Activated CD4-positive, alpha-beta T cell treated with anti-CD3 and anti-CD28 coated beads for 24 hours (primary cell): ENCODE measurements at places on chromosomes 12 and 14.
A peak's percentile ranks its signal among the peaks of the same experiment; 100 is the strongest.

DNA sequence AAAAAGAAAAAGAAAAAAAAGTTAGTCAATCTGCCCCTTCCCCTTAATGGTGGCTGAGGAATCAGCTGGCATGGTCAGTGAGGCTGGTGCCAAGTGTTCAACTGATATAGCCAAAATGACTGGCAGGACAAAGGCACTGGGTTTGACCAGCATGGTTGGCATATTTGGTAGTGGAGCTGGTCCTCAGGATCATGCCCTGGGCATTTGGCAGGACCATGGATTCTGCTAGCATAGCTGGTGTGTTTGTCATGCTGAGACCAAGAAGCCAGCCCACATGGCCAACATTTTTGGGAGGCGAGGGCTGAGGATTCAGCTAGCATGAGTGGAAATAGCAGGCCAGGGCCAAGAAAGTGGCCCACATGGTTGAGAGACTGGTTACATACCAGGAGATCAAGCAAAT, 136.5 kb downstream of the FBXL14 start:
- no peak for DNase-seq

DNA sequence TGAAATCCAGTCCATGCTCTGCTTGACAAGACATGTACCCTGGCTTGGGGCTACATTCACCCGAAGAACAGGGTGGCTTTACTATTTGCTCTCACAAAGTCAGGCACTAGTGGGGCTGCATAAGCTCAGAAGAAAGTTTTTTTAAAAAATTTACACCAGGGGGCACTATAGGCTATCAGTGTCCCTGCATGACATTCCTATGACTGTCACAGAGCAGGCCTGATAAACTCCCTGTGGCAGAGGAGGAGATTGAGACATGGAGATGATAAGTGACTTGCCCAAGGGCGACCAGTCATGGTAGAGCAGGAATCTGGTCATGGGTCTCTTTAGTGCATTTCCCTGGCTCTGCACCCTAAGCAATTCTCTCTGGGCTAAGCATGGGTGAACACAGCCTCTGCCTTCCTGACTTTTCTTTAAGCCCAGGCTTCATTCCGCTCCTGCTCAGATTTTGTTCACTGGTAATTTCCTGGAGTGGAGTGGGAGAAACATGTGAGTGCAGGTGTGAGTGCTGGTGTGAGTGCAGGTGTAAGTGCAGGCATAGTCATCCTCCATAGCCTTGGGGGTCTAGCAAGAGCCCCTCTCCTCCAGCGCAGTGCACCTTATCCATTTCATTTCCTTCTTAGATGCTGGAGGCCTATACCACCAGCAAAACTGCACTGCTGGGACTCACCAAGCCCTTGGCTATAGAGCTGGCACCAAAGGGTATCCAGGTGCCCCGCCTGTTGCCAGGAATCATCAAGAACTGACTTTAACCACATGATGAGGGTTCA, 91.6 kb downstream of the DHRS2 start:
- no peak for DNase-seq

DNA sequence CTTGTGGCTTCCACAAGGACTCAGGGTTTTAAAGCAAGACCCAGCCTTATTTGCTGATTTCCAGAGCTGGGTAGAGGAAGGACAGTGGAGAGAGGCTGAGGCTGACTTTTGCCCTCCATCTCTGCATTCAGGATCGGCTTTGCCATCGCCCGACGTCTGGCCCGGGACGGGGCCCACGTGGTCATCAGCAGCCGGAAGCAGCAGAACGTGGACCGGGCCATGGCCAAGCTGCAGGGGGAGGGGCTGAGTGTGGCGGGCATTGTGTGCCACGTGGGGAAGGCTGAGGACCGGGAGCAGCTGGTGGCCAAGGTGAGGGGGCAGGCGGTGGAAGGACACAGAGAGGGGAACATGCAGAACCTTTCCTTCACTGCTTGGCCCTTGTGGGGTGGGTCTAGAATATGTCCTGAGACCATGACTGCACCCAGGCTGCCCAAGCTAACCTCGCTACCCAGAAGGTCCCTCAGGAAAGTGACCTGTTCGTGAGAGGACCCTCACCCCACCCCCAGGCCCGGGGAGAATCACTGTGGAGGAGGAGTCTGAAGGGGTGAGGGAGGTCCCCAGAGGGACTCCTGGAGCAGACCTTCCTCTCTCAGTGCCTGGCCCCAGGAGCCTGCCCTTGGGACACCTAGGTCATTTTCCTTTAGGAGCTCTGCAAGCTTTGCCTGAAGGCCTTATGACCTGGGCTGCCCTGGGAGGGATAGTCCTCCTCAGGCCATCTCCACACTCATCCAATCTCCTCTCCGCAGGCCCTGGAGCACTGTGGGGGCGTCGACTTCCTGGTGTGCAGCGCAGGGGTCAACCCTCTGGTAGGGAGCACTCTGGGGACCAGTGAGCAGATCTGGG, 3.1 kb downstream of the DHRS2 start:
- no peak for DNase-seq

GRCh38 chr12:31853520-31853919, 105.7 kb upstream of the RESF1 start:
- DNase-seq: no peak

GRCh38 chr12:105348561-105348960, 18.1 kb downstream of the C12orf75 start:
- no peak for DNase-seq

DNA sequence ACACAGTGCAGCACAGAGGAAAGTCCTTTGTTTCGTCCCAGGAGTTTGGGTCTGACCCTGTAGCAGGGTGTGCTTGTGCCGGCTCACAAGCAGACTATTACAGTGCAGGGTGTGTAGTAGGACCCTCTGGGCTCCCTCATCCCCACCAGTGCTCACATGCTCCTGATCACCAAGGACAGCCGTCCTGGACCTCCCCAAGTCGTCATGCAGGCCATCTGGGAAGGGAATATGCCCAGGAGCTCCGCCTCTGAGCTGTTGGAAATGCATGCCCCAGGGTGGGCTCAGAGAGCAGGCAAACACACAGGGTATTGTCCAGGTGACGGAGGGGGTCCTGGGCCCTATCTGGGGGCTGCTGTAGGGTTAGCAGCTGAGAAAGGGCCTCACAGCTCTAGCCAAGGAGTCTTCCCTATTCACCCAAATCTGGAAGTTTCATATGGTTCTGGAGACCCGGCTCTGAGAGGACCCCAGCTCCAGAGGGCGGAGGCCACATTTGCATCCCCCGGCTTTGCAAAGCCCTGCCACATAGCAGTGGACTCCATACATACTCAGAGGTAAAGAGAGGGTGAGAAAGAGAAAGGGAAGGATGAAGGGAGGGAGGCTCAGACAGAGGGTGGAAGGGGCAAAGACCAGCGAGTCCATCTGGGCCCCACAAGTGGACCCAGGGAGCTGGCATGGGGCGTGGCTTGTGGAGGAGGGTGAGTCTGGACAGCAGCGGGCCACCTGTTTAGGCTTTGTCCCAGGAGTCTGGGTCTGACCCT, 53.5 kb upstream of the PPP2R5C start:
- no peak for DNase-seq

DNA sequence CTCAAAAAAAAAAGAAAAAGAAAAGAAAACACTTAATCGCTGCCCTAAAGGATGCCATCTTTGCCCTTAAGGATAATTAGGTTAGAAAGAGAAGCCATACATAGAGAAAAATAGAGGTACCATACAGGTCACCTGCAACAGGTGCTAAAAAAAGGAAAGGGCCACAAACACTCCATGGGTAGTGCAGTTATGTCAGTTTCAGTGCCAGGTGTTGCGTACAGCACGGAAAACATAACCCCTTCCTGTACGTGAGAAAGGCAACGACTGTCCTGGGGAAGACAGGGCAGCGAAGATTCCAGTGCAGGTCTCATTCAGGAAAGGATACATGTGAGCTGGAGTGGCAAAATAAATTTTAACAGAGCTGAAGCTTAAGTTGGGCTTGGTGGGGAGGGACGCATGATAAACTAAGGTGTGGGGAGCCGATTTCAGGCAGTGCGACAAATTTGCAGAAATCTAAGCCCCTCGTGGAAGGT, 553 bp upstream of the DAZAP2 start:
- DNase-seq: no peak

DNA sequence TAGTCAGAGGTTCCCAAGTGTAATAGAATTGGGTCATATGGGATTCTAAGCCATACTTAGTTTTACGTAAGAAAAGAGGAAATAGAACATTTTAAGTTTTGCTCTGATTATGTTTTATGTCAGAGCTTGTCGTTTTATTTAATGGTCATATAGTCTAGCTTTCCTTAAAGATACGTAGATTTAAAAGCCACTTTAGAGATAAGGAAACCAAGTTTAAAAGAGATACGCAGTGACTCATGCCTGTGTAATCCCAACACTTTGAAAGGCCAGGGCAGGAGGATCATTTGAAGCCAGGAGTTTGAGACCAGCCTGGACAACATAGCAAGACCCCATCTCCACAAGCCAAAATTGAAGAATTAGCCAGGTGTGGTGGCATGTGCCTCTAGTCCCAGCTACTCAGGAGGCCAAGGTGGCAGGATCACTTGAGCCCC, 19.5 kb downstream of the MAPK1IP1L start:
- DNase-seq: no peak

GRCh38 chr14:33682760-33683159, 268.1 kb downstream of the EGLN3 start:
- DNase-seq: no peak

DNA sequence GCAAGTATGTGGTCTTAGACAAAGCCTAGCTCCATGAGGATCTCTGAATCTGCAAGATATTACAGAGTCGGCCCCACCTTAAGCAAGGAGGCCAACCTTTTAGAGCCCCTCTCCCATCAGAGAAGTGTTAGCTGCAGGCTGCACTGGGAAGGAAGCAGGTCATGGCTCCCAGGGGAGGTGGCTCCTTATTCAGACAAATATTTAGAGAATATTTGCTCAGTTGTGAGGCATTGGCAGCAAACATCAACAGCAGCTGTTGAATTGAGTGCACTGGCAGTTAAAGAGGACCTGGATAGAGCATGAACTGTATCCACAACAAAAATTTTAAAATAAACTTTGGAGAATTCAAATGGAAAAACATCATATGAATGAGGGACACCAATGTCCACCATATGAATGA, 44.7 kb downstream of the FSCB start:
- DNase-seq: no peak

- no peak for DNase-seq
These were observed 223.3 kb downstream of the CHST11 start for GRCh38 chr12:104680070-104680469.

GRCh38 chr14:33393895-33394368, 455.3 kb downstream of the NPAS3 start:
- DNase-seq: no peak

GRCh38 chr12:50542448-50542847, 37.7 kb downstream of the DIP2B start:
- DNase-seq: peak; percentile 23

DNA sequence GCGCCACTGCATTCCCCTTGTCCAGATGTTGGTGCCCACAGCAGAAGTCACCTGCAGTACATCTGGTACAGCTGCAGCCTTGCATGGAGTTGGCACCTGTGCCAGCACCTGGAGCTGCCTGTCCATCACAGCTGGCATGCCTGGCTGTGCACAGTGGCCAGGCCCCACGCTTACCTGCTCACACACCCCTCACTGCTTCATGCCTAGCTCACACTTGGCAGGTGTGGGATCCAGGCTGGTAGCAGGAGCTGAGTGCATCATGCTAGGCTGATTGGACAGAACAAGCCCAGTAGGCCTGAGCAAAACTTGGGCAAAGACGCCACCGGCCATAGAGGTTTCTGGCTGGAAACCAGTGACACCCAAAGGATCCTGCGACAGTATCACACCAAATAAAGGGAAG, 402.8 kb downstream of the FOXG1 start:
- no peak for DNase-seq

- no peak for DNase-seq
These were observed 170.9 kb upstream of the PARP11 start for GRCh38 chr12:4044101-4044500.

GRCh38 chr12:108857158-108857407, 300 bp downstream of the SSH1 start:
- no peak for DNase-seq

DNA sequence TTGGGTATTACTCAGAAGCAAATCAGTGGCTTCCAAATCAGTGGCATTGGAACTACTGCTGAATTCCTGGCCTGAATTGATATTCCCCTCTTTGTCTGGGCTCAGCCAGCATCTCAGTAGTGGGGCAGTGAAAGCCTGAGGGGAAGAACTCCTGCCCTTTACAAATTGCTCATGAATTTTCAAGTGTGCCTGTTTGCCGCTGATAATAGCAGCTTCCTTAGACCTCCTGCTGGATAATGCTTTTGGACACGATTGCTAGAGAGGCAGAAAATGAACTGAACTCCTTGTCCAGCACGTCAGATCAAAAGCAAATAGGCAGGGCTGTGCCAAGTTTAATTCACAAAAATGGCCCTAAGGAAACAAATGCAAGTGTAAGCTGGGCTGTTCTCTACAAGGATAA, 91.3 kb upstream of the GZMB start:
- no peak for DNase-seq

GRCh38 chr12:53480491-53481442, 18.5 kb downstream of the MAP3K12 start:
- DNase-seq: no peak

DNA sequence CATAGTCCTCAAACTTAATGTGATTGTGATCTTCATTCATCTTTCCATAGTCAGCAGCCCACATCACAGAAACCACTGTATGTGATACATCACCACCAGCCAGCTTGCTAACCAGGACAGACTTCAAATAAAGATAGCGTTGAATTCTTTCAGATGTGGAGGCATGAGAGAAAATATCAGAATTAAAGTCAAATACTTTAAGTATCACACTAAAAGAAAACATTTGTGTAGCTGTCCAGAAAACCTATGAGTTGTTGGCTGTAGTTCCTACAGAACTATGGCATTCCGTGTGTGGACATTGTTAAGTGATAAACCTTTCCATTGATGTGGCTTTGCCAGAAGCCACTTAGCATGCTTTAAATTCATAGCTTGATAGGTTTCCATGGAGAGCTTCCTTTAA, 105.1 kb downstream of the LLPH start:
- DNase-seq: no peak

DNA sequence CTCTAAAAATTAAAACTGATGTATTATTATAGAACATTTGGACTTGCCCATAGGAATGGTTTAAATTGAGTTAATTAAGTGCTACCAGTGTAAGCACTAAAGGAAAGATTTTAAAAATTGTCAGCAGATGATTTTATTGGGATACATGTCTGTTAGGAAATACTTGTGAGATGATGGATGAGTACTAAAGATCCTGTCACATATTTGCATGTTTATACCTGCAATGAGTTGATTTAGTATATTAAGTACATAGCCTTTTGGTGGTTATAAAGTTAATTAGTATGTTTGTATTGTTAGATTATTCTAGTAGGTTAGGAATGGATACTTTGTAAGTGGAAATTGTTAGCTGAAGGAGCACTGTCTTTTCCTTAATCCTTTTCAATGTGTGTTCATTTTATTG, 67.2 kb downstream of the CCDC91 start:
- DNase-seq: no peak

- no peak for DNase-seq
These were observed 26.9 kb downstream of the NRXN3 start for GRCh38 chr14:78197051-78197450.

GRCh38 chr12:72300728-72301127, 28.6 kb downstream of the TRHDE start:
- DNase-seq: no peak

DNA sequence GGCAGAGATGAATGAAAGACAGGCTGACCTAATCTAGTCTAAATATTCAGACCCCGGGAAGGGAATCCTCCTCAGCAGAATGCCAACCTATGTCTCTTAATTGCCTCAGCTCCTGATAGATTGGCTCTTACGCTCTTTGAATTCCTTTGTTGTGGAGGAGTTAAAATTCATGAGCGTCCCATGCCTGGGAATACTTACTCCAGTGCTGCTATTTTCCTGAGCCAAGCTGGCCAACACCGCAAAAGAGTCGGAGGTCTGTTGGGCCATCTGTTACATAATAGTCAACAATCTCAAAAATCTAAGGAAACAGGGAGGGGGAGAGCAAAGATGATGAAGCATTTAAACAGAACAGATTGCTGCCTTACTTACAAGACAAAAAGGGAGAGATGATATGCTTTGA, 182.8 kb downstream of the ASCL1 start:
- no peak for DNase-seq
